ENCODE measurements at places on chromosomes 2 and 18.

DNA sequence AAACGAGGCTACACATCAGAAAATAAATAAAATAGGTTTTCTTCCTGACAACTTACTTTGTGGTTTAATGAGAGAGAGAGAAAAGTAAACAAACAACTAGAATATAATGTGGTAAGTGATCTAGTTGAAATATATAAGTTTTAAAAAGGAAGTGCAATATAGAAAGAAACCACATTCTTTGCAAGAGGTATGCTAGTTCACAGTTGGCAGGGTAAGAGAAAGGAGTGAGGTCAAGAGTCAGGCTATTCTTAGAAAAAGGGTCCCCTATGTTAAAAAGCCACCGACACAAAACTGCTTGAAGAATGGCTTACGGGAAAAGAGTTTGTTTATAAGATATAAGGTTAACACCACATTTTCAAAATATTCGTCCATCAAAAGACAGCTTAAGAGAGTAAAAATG is 462.1 kb downstream of the ERBB4 start:
- DNase-seq, result no peak

DNA sequence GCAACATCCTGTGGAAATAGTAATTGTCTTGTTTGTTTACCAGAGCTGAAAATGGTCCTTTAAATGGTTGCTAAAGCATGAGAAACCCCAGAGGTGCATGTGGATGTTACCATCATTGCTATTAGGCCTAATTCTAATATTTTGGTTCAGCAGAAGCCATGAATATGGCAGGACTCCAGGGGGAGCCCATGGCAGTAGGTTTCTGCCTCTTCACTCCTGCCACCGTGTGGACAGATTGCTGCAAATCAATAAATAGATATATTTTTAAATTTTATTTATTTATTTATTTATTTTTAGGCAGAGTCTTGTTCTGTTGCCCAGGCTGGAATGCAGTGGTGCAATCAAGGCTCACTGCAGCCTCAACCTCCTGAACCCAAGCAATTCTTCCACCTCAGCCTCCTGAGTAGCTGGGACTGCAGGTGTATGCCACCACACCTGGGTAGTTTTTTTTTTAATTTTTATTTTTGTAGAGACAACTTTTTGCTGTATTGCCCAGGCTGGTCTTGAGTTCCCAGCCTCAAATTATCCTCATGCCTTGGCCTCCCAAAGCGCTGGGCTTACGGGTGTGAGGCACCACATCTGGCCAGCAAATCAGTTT is 54.9 kb upstream of the CAPN13 start:
- no peak for DNase-seq

- DNase-seq, result no peak
Observed at GRCh38 chr2:27127883-27128667, 4.5 kb downstream of the ABHD1 start.

- DNase-seq, result no peak
Observed at GRCh38 chr2:207993151-207993763, 32.1 kb downstream of the PLEKHM3 start.

GRCh38 chr18:12639990-12640880 is 17.7 kb downstream of the SPIRE1 start:
- DNase-seq, result peak; percentile 26

GRCh38 chr18:73283788-73284187 is 416.0 kb upstream of the NETO1 start:
- DNase-seq, result peak; percentile 81
